Spleen (tissue), 13 donors: ENCODE measurements at places on chromosomes 13 and 19.

GRCh38 chr13:23776698-23777574 lies 112.3 kb downstream of the MIPEP start:
- DNase-seq: no peak

DNA sequence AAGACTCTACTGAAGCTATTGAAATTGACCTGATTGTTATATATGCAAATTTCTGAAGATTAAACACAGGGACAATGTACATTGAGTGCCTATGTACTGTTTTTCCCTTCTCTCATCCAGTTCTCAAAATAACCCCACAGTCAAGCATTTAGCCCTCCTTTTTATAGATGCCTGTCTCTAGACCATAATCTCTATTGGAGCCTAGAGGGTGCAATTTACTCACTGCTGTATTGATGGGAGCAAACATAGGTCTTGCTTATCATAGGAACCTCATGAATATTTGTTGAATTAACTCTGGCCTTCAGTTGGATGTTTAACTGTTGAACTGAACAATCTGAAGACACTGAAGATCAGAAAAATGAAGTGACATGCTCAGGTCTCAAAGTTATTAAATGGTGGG lies 183.0 kb downstream of the RFC3 start:
- DNase-seq: no peak

DNA sequence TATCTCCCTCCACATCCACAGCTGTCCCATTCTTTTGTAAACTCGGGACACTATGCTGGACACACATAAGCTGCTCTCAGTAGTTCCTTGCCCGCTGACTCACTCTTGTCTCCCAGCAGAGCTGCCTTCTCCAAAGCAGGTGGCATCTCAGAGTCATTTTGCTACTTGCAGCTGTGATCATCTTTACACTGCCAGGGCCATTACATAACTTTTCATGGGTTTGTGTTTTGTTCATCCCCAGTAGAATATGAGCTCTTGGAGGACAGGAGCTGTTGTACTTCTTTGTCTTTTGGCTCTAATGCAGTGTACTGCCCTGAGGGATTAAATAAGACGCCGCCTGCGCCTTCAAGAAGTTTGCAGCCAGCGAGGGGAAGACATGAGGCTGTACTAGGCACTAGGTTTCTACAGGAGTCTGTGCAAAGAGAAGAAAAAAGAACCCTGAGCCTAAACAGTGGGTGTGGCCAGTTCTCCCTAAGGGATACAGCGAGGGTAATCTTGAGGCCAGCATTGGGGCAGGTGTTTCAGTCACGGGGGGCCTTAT lies 40.8 kb upstream of the GPR183 start:
- DNase-seq: no peak

GRCh38 chr13:92537471-92537870 lies 689.1 kb upstream of the GPC6 start:
- DNase-seq: no peak

- no peak for DNase-seq
Observed at GRCh38 chr13:50664951-50665350, 178.5 kb downstream of the DLEU7 start.

DNA sequence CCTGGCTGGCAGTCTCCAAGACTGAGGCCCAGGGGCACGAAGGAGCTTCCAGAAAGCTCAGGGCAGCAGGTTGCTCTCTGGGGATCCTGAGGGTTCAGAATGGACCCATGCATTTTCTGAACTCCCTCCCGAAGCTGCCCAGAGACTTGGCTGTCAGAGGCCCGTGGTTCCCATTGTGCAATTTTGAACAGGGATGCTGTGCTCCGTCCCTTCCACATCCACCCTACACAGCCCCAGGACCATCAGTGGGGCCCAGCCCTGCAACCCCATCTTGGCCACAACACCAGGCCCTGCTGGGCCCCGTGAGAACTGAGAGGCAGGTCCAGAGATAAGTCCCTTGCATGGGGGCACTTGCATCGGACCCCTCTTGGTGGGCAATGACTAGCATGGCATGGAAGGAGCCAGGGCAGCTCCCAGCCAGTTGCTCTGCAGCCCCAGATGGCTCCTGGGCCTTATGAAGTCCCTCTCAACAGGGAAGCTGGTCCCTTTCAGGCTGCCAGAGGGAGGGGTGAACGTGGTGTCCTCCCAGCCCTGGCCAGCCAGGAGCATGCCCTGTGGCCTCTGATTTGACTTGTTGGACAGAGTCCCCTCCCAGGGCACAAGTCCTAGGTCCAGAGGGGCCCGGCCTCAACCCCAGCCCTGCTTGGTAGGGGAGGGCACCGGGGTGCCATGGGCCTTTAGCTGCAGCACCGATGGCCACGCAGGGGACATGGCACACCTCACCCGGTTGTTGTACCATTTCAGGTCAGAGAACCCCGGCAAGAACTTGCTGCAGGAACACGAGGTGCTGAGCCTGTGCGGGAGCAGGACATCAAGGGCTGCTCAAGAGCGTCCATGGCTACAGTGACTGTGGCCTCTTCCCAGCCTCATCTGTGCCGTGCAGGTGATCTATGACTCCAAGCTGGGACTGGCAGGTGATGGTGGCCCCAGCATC lies 17.3 kb upstream of the ZNF14 start:
- no peak for DNase-seq

DNA sequence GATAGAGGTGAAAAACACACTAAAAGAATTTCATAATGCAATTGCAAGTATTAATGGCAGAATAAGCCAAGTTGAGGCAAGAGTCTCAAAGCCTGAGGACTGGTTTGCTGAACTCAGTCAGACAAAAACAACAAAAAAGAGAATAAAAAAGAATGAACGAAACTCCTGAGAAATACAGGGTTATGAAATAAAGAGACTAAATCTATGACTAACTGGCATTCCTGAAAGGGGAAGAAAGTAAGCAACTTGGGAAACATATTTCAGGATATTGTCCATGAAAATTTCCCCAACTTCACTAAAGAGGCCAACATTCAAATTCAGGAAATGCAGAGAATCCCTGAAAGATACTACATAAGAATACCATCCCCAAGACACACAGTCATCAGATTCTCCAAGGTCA lies 47.8 kb downstream of the UBL3 start:
- DNase-seq: no peak

- no peak for DNase-seq
Observed at GRCh38 chr13:62119739-62120700, 704.4 kb upstream of the PCDH20 start.

- DNase-seq: peak; percentile 91
Observed at GRCh38 chr19:4233282-4233853, 4.0 kb downstream of the EBI3 start.

- no peak for DNase-seq
Observed at GRCh38 chr13:27789495-27790303, 2.6 kb upstream of the GSX1 start.

DNA sequence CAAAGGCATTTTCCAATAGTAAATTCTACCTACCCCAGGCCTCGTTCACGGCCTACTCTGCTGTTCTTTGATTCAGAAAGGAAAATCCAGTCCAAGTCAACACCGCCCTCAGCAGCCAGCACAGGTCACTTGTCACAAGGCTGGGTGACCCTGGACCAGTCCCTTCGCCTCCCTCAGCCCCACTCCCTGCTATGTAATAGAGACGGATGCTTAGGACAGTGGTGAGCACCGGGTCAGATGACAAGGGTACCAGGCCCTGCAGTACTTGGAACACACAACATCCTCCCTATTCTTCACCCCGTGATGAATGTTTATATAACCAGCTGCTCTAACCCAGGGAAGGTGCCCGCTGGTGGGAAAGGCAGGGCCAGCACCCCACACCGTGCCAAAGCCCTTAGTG lies 14.3 kb downstream of the LATS2 start:
- no peak for DNase-seq

DNA sequence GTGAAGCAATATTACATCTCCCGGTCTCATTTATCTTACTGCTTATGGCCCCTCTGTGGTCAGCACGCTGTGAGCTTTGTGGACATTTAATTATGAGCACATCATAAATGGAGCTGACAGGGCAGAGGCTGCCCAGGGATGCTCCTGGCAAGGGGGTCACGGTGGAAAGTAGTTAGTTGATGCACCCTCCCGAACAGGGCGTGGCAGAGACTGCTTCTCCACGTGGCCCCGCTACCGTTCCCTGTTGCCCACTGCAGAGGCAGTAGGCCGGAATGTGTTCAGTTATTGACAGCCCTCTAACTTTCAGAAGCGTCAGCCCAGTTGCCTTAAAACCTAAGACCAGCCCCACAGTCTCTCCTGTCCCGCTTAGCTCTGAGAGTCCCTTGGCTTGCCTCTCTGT lies 180.3 kb upstream of the ZNF507 start:
- no peak for DNase-seq

DNA sequence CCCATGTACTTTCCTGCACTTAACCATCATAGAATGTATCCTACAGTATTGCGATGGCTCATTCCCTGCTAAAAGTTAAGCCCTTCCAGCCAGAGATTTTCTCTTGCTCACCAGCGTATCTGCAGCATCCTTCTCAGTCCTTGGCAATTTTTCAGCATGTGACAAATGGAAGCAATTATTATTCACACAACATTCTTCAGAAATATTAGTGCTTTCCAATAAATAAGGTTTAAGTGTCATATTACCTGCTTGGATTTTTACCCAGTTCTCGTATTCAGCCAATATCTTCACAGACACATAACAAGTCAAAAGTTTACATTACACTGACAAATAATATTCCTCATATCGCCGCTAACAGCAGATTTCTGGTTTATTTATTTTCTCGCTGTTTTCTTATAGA lies 82.3 kb downstream of the POU4F1 start:
- DNase-seq: no peak

DNA sequence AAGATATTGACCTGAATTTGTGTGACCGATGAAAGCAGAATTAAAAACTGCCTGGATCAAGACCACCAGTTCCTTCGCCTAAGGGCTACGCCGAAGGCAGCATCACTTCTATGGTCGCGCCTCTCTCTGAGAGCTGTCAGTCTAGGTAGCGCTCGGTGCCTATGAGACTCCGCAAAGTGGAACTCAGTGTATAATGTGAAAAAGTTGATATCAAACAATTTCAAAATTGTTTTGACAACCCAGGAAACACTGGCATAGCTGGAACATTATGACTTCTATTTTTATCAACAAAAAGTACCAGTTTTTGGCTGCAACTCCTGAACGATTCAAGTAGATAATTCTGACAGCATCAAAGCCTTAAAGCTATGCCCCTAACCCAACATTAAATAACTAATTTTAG lies 223.6 kb downstream of the MYO16 start:
- no peak for DNase-seq

DNA sequence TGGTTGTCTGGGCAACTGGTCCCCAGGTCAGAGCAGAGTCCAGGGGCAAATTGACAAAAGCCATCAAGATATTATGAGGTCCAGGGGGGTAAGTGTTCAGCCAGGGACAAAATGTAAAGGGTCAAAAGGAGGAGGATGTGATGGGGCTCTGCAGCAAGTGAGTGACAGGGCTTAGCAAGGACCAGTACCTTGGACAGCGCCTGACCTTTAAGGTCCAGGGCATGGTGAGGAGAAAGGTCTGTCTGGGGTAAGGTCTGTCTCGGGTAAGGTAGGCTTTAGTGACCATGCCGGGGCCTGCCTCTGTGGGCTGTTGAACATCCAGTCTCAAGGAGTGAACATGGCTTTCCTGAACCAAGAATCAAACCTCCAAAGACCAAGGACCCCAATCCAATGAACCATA lies 6.3 kb upstream of the ZNF358 start:
- DNase-seq: no peak

GRCh38 chr13:112735791-112736190 lies 46.0 kb downstream of the ATP11A start:
- DNase-seq: peak; percentile 69

GRCh38 chr13:110268061-110268460 lies 38.9 kb downstream of the COL4A1 start:
- DNase-seq: no peak

DNA sequence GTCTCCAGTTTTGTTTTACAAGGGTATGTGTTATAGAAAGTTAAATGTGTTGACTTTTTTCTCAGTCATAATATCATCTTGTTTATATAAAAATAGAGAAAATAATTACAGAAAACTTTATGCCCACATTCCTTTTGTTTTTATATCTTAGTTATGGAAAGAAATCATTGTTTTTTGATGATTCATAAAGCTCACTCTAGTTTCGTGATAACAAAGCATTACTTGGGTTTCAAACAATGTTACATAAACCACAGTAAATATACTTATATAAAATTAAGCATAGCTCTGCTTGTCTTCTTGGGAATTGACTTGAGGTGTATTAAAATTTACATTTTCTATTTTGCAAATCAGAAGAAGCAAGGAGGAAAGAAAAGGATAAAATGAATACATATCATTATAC lies 111.8 kb downstream of the SGCG start:
- no peak for DNase-seq

DNA sequence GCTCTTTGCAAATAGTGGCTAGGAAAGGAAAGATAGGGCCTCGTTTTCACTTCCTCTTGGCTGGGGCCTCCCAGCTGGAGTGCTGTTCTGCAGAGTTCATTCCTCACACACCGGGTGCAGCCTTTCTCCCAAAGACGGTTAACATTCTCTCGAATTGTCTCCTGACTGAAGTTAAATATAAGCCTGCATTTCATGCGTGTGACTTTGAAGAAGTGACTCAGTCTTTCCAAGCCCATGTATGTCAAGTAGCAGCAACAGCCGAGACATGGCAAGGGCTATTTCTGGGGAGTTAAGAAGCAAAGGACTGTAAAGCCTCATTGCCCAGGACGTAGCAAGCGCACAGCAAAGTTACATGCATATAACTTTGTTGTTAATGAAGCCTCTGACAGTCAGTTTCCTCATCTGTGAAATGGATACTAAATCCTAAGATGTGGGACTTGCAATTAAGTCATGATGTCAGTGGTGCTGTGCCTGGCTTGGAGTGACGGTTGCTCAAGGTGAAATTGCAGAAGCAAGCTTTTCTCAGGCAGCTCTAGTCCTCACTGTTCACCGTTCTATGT lies 502.4 kb downstream of the MYO16 start:
- no peak for DNase-seq

DNA sequence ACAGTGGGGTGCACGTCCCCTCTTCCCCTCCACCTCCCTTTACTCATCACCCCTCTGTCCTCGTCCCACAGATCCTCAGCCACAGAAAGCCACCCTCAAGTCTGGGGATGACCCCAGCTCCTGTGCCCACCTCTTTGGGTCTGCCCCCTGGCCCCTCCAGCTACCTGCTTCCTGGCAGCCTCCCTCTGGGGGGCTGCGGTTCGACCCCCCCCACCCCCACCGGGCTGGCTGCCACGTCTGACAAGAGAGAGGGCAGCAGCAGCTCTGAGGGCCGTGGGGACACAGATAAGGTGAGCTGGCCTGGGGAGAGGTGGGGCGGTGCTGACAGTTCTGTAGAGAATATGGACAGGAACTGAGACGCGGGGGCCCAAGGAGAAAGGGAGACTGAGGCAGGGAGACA lies 11.1 kb downstream of the IRF3 start:
- DNase-seq: peak; percentile 73

GRCh38 chr19:3821857-3822364 lies 35.7 kb upstream of the MATK start:
- DNase-seq: peak; percentile 96
